ENCODE measurements at places on chromosomes 11 and 22.

DNA sequence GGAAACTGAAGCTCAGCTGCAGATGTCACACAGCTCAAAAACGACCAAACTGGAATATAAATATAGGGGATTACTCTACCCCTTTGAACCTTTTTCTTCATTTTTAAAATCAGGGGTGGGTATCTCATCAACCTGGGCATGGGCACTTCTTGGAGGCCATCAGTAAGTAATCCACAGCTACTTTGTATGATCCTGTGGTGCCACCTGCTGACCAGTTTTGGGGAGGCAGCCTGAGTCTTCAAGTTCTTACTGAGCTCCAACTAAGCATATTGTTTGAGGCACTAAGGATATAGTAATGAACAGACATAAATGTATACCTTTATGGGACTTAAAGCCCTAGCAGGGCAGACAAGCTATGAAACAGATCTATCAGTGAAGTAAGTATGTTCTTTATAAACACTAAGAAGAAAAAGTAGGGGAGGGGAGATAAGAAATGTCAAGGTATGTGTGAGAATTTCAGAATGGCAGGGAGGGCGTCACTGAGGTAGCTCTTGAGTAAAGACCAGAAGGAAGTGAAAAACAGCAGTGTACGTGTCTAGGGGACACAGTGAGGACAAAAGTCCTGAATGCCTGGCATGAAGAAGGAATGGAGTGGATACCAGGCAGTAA lies 18.4 kb downstream of the TUB start:
- DNase-seq: peak; percentile 54

- DNase-seq: peak; percentile 68
These were observed 413.4 kb upstream of the LRRC4C start for GRCh38 chr11:41872870-41873269.

DNA sequence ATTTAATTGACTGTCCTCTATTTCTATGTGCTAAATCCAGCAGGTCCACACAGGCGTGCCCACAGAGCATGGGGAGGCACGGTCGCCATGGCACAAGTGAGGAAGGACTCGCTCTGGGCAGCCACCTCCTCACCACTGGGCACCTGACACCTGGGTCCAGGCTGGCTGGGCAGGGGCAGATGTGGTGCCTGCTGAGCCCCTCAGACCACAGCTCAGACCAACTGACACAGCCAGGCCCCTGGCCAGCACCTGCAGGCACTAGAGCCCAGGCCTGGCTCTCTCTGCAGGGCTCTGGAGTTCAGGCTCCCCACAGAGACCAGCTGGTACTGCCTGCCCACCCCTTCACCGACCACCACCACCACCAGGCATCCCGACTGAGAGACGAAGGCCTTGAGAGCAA lies 27.9 kb downstream of the LINC01488 start:
- DNase-seq: no peak

DNA sequence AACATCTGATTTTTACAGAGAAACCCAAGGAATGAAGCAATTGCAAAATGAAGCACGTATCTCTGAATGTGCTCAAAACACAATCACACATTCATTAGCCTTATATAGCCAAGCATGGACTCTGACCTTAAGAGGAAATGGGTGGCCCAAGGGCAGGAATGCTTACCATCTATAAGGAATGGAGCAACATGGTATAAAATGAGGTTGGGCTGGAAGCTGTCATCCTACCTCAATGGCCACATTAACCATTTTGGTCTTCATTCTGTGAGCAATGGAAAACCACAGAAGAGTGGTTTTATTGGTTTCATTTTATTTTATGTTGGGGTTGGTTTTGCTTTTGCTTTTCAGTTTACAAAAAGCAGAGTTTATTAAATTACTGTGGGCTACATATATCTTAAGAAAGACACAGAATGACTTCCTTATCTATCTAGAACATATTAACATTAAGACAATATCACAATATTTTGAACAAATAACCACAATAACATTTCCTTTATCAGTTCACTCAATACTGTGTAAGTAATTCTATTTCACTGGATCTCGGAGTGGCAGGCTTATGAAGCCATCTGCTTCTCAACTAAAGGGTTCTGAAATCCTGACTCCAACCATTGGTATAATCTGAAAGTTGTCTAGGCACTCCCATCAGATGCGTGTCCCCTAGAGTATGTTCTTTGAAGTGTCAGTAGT lies 10.8 kb upstream of the MS4A13 start:
- no peak for DNase-seq

GRCh38 chr11:131928992-131929391 lies 558.6 kb downstream of the NTM start:
- no peak for DNase-seq

GRCh38 chr11:120021391-120021953 lies 116.4 kb downstream of the TRIM29 start:
- no peak for DNase-seq
